Mesothelial cell of epicardium (in vitro differentiated cells): ENCODE measurements at places on chromosomes 5 and 9. TPM values are rescaled to one million over a fixed set of nuclear protein-coding genes. Genes with fewer than 3 reads are reported as not detected.
A peak's percentile ranks its signal among the peaks of the same experiment; 100 is the strongest.

PTPRD gene
- 109 to 112 TPM (median 109 TPM) in 3 replicates for total RNA-seq

FAM78A gene
- 0.54 to 0.80 TPM (median 0.64 TPM) in 3 replicates for total RNA-seq

TAF11L5 gene
- not detected in 3 replicates for total RNA-seq

CDX1 gene
- total RNA-seq: 0.51 to 1.1 TPM (median 0.68 TPM) in 3 replicates

ERP44 gene
- 17.5 to 18.3 TPM (median 18.2 TPM) in 3 replicates for total RNA-seq

NOXA1 gene
- 19.9 to 22.1 TPM (median 21.4 TPM) in 3 replicates for total RNA-seq

PCDHA1 gene
- total RNA-seq: not detected in 3 replicates

SLC6A18 gene
- total RNA-seq: not detected in 3 replicates

SPATA31E1 gene
- 0.09 TPM in 1 of 3 replicates, not detected in the others for total RNA-seq

RANBP3L gene
- 0.47 to 1.0 TPM (median 0.52 TPM) in 3 replicates for total RNA-seq

PCDHGB7 gene
- 14.1 to 16.4 TPM (median 14.9 TPM) in 3 replicates for total RNA-seq

IPPK gene
- total RNA-seq: 7.8 to 10.0 TPM (median 9.3 TPM) in 3 replicates

PIGO gene
- total RNA-seq: 28.4 to 31.2 TPM (median 28.9 TPM) in 3 replicates

RUSC2 gene
- 33.5 to 36.1 TPM (median 34.5 TPM) in 3 replicates for total RNA-seq

ECM2 gene
- total RNA-seq: 0.16 to 0.20 TPM in 2 of 3 replicates, not detected in the other

SCGB3A2 gene
- 0.49 TPM in 1 of 3 replicates, not detected in the others for total RNA-seq

ENTREP1 gene
- 2.3 to 2.6 TPM (median 2.3 TPM) in 3 replicates for total RNA-seq

TAL2 gene
- 0.47 to 0.99 TPM (median 0.84 TPM) in 3 replicates for total RNA-seq

DOLK gene
- 16.7 to 17.0 TPM (median 16.9 TPM) in 3 replicates for total RNA-seq

DNA sequence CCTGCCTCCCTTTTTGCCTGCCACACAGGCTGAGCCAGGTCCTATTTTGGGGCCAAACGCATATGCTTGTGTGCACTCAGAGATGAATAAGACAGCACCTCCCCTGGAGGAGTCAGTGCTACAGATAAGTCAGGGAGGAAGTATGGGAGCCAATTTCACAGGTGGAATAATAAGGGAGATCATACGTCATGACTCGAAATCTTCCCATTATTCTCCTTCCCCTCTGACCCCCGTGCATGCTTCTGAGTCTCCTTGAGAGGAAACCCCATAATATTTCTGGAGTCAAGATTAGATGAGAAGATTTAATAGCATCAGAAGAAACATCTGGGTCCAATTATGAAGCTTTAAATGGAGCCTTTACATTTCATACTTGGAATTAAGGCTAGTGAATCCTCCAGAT lies 15.1 kb upstream of the ZCCHC7 start:
- no peak for DNase-seq

DNA sequence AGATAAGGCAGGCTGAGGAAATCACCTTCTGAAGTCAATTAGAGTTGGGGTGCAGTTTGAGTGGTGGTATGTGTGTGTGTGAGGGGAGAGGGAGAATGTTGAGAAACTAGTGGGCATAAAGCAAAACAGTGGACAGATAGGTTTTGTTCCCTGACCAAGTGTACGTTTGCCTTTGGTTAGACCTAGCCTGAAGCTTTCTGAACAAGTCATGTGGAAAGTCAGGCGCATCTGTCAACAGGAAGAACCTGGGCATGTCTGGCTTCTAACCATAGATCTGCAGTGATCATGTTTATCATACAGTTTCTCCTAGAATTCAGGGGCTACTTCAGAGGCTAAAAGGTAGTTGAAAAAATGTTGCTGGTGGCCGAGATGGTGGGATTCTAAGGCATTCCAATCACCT lies 143.2 kb upstream of the PCA3 start:
- no peak for DNase-seq

- no peak for DNase-seq
Measured at GRCh38 chr9:135448663-135449100, 30.9 kb upstream of the PPP1R26 start.

GRCh38 chr9:99199938-99200539 lies 21.7 kb downstream of the ALG2 start:
- no peak for DNase-seq

- no peak for DNase-seq
Measured at GRCh38 chr5:16600946-16601345, 15.9 kb downstream of the RETREG1 start.

- no peak for DNase-seq
Measured at GRCh38 chr5:57037355-57037754, 85.4 kb upstream of the MIER3 start.

GRCh38 chr5:68344447-68345111 lies 129.0 kb downstream of the PIK3R1 start:
- no peak for DNase-seq

- DNase-seq: no peak
Measured at GRCh38 chr5:172715931-172716682, 54.9 kb downstream of the DUSP1 start.

DNA sequence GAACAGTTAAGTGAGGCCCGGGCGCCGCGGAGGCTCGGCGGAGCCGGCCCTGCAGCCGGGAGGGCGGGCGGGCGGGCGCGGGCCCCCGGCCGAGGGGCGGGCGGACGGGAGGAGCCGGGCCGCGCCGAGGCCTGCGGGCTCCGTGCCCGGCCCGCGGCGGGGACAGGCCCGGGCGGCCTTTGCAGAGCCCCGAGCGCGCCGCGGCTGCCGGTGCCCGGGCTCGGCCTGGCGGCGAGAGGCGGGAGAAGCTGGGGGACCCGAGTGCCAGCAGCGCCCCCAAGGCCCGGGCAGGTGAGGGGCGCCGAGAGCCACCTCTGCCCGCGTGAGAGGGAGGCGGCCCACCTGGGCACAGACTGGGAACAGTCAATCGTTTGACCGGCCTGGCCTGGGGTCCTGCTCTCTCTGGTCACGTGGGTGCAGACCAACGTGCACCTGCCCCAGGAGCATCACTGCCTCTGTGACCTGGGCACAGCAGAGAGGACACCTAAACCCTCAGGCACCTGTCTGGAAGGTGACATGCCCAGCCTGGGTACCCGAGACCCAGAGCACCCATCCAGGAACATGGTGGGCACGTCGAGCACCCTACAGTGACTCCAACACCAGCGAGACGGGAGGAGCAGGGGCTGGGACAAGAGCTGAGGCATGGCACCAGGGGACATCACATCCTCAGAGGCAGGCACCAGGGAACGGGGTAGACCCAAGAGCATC lies 531 bp downstream of the MVB12B start:
- no peak for DNase-seq

- DNase-seq: no peak
Measured at GRCh38 chr5:135831851-135832555, 2.5 kb upstream of the SLC25A48 start.

DNA sequence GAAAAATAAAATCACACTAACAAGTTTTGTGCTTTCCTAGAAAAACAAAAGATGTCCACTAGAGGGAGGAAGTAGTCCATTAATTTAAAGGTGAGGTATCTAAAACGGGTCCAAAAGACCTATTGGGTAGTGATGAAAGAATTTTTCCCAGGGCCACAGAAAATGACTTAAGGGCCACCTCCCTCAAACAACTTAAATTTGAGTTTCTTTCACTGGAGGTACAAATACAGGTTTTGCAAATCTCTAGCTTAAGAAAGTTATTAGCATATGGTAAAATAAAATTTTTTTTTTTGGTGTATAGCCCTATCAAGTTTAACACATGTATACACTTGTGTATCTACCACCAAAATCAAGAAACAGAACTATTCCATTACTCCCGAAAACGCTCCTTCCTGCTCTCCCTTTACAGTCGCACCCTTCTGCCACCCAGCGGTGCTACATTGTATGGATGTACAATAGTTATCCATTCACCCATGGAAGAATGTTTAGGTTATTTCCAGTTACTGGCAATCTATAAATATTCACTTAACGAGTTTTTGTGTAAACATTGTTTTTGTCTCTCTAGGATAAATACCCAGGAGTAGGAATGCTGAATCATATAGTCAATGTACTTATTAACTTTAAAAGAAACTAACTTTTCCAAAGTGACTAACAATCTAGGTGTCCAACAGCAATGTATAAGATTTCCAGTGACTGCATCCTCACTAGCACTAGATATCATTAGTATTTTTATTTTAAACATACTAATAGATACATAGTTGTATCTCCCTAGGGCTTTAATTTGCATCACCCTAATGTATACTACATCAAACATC lies 21.9 kb downstream of the DEPDC1B start:
- no peak for DNase-seq

GRCh38 chr5:84249918-84250630 lies 134.6 kb downstream of the EDIL3 start:
- no peak for DNase-seq

DNA sequence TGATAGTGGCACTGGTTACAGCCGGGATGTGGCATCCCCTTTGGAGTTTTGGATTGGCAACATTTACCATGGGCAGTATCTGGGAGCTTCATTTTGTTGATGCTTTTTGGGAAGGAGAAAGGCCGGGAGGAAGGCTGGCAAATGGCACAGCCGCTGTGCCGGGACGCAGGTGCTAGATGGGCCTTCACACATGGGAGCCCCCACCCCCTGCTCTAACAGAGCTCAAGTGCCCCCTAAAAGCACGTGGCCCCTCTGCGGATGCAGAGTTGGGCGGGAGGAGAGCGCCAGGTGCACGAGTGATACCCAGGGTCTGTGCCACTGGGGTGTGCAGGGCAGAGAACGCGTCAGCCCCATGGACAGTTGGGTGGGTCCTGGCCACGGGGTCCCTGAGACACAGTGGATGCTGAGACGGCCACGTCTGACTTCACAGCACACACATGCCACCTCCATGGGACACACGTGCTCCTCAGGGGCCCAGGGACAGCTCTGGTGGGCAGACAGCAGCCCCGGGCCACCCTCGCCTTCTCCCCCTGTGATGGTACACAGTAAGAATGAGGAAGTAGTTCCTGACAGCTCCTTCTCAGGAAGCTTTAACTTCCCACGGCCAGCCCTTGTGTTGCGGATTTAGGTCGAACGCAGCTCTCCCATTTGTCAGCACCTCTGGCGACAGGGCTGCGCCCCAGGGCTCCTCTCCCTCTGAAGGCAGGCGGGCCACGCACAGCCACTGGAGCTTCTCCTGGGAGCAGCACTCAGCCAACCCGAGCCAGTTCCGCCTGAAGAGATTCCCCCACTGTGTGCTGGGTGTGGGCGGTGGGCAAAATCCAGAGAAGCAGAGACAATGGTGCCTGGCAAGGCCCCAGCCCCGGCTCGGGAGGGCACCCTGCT lies 10.8 kb downstream of the SLC9A3 start:
- DNase-seq: no peak

GRCh38 chr5:11387382-11387781 lies 516.9 kb downstream of the CTNND2 start:
- no peak for DNase-seq

- DNase-seq: no peak
Measured at GRCh38 chr9:87699835-87700234, 26.1 kb upstream of the CTSL start.

DNA sequence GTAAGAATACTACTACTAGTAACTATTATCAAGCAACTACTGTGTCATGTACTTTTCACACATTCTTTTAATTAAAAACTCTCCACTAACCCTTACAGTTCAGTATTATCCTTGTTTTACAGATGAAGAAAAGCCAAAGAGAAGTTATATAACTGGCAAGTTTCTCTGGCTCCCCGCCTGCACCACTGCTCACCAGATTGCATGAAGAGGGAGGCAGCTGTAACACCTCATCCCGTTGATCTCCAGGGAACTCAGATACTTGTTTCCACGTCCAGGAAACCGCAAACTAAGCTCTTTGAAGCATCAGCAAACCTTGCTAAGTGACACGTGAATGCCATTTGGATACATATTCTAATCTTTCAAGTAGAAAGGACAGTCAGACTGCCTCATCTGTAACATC lies 70.3 kb downstream of the RIGI start:
- no peak for DNase-seq

- no peak for DNase-seq
Measured at GRCh38 chr9:16145196-16145950, 592.5 kb downstream of the CCDC171 start.

- no peak for DNase-seq
Measured at GRCh38 chr9:131546336-131547084, 1.2 kb downstream of the PRRT1B start.

GRCh38 chr5:123035360-123035917 lies 1.1 kb downstream of the PPIC start:
- peak; percentile 48 for DNase-seq

- no peak for DNase-seq
Measured at GRCh38 chr5:112692472-112692871, 45.2 kb upstream of the APC start.

DNA sequence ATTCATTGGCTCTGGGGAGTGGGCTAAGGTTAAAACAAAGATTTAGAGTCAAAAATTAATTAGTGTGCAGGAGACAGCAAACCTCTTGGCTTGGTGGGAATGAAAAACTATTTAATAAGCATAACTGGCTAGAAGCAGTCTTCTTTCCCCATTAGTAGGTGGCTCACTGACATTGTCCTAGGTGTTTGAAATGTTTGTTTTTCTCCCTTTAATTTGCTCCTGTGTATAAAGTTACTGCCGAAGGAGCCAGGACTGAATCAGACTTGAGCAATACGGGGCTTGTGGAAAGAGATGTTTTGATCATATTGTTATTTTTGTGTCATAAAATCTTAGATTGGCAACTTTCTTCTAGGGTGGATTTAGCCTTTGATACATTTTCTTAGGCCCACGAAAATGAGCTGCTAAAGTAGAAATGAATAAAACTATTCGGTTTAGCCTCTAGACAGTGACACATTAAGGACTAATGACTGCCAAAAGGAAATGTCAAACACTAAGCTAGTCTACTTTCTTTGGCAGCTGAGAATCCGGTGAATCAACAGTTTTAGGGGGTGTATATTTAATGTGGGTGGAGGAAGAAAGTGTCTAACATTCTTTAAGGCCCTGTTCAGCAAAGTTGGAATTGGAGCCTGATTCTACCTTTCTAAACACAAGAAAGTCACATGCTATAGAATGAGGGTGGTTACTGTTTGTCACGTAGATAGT lies 30.2 kb downstream of the LRRTM2 start:
- no peak for DNase-seq

DNA sequence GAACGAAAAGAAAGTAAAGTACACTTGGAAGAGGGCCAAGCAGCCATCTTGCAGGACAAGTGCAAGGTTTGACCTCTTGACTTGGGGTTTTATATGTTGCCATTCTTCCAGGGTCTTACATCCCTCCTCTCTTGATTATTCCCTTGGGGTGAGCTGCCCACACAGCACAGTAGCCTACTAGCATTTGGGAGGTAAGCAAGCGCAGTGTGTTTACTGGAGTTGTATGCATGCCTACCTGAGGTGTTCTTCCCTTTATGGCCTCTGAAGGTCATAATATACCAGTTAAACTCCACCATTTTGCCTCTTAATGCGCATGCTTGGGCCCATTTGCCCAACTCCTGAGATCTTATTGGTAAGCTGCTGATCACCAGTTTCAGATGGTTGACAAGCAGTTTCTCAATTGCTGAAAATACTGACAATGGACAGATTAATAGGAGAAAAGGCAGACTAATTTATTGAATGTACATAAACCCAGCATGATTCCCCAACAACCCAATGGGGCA lies 173.8 kb upstream of the SLC30A5 start:
- no peak for DNase-seq

GRCh38 chr9:3825721-3826120 lies 299.9 kb upstream of the RFX3 start:
- DNase-seq: no peak

DNA sequence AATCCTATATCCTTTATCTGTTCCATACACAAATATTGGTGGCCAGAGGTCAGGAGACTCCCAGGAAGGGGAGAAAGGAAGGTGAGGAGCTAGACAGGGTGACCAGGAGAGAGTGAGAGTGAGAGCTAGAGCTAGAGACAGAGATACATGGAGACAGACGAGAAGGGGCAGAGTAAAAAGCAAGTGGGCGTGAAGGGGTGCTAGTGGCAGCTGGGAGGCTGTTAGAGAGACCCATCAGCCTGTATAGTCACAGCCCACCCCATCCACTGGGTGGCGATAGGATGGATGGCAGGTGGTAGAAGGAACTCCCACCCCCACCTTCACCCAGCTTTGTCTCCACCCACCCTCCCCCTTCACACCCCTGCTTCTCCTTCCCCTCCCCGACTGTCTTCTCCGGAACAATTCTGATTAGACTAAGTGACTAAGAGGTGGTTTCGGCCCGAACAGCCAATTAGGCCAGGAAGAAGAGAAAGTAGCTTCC lies 32.8 kb downstream of the PCDH1 start:
- no peak for DNase-seq
